ENCODE measurements at places on chromosomes 5 and 9.

GRCh38 chr5:142547445-142548380, 138.2 kb downstream of the FGF1 start:
- DNase-seq = no peak

DNA sequence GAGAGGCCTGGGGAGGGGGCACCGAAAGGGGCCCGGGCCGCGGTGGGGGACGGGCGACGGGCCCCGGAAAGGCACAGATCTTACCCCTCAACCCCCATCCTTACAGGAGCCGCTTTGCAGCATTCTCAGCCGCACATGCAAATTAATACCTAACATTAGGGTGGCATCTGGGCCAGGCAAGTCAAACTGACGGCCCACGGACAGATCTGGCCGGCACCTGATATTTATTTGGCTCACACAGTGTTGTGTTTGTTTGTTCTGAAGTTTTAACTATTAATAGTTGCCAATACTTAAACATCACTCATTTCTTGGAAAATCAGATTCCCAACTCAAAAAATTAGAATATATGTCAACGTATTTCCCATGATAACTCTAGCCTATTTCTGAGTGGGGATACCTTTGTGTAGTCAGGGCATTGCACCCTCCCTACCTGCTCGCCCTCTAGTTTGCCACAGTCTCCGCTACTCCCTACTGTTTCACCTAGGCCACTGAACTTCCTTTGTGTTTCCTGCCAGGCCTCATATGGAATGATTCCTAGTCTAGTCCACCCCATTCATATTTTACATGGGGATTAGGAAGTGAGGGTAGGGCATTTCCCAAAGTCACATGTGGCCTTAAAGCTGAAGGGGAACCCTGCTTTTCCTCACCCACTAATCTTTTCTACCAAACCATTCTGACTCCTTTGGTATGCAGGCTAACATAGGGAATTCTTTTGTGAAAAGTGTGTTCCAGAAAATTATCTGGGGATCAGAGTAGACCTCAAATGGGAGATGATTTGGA, 71.9 kb upstream of the LARP1 start:
- no peak for DNase-seq

- no peak for DNase-seq
These were observed 73.4 kb upstream of the PPARGC1B start for GRCh38 chr5:149656576-149657182.

DNA sequence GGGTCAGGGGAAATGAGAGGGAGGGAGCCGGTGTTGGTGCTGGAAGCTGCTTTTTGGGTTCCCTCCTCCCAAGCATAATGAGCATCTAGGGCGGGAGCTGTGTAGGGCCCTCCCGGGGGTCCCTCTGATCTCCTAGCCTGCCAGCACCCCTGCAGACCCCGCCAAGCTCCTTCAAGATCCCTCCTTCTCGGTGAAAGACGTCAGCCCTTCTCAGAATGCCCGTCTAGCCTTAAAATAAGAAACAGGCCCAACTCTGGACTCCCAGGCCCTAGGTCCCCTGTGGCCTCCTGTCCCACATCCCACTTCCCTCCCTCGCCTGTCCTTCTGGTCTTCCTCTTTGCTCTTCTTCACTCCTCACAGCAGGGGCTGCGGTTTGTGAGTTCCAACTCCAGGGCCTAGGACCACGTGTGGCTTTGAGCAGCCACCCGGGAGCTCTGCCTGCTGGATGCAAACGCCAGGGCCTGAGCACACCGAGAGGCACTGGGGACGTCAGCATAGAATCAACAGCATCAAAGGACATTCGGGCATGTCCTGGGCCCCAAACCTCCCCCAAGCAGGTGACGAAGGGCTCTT, 8.8 kb upstream of the SCGB3A1 start:
- no peak for DNase-seq

DNA sequence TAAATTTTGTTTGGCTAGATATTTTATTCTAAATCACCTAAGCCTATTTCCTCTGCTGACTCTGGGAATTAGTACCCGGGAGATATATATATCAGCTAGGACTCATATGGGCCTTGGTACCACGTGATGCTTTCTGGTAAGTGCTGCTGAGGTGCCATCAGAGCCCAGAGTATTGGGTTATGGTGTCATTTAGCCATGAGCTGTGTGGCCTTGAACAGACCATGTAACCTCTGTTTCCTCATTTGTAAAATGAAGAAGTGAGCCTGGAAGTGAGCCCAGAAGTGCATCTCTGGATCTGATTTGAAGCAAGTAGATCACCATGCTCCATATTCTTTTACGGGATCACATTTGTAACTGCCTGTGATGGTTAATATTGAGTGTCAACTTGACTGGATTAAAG, 126.1 kb downstream of the GPBP1 start:
- no peak for DNase-seq

DNA sequence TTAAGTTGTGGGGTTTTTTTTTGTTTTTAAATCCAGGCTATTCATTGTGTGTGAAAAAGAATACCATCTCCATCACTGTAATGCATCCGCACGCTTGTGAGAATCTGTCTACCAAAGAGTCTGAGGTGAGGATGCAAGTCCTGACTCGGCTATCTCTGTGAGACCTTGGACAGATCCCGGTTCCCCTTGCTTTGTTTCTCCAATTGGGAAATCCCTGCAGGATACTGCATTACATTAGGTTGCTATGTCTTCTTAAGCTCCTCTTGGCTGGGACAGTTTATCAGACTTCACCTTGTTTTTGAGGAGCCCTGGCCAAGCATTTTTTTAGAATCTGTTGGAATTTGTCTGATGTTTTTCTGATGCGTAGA, 46.8 kb downstream of the GALNT10 start:
- no peak for DNase-seq

DNA sequence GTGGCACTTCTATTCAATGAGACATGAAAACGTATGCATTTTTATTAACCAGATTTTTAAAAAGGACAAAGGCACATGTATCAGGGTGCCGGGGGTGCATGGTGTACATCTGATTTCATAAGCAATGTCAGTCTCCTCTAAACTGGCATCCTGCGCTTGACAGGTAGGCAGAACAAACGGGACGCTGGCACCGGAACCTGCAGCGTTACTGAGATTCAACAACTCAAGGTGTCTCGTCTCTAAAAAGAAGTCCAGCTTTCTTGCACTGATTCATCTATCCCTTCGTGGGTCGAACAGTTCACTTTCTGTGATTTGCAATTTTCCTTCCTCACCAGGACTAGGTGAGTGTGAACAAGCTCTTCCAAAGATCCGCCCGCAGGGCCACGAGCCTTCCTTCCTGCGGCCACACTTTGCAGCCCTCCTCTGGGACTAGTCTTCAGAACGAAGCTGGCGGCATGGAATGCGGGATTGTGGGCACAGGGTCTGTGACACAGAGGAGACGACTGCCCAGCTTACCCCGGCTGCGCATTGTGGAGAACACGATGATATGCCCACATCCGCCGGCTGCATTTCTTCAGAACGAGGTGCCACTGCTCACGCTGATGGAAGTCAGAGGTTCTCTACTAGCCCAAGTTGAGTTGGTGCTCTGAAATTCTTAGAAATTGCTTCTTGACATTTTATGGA, 7.2 kb downstream of the SLC6A3 start:
- DNase-seq = no peak

DNA sequence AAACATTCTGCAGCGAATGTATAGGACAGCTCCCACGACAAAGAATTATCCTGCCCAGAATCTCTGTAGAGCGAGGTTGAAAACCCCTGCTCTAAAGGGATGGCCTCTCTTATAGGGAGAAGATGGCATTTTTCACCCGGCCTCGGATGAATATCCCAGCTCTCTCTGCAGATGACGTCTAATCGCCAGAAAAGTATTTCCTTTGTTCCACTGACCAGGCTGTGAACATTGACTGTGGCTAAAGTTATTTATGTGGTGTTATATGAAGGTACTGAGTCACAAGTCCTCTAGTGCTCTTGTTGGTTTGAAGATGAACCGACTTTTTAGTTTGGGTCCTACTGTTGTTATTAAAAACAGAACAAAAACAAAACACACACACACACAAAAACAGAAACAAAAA, 17.4 kb upstream of the RARS1 start:
- peak; percentile 47 for DNase-seq

DNA sequence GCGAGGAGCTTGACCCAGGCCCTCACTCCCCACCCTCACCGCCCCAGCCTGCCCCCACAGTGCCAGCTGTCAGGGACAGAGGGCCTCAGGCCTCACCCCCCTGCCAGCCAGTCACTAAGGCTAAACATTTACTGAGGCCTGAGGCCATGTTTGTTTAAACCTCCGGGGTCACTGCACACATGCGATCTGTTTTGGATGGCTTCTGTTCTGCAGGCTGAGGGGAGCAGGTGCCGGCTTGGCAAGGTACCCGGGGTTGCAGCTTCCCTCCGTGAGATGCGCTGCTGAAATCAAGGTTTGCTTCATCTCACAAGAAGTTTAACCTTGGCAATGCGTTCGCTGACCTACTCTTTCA, 103.3 kb upstream of the BOD1 start:
- DNase-seq = no peak

GRCh38 chr9:38380872-38381534, 11.5 kb upstream of the ALDH1B1 start:
- DNase-seq = no peak

DNA sequence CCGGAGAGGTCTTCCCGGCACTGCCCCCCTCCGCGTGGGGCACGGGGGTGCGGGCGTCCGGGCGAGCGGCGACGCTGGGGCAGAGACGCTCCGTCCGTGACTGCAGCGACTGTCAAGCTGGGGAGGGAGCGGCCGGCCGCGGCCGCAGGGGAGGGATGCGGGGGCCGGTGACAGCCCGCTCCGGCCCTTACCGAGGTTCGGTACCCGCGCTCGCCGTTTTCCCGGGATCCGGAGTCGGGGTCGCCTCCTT, 400 bp downstream of the KDM4C start:
- DNase-seq = no peak

- DNase-seq = no peak
These were observed 130.9 kb downstream of the DOCK2 start for GRCh38 chr5:169767938-169768337.

- no peak for DNase-seq
These were observed 545.2 kb downstream of the CSNK1G3 start for GRCh38 chr5:124056991-124057723.

DNA sequence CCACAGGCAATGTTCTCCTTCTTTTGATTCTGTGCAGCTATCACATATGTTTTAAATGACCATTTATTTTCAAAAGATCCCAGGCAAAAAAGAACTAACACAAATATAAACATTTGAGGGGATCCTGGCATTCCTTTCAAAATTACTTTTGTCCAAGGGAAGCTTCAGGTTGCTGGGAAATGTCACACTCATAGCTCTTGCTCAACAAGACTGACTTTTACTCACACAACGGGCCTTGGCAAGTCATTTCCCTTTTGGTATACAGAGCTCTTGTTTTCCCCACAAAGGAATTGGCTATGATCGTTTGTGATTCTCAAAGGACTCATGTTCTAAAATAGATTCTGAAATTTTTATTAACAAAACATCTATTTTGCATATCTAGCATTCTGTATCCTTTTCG, 4.5 kb upstream of the PALM2AKAP2 start:
- DNase-seq = no peak

DNA sequence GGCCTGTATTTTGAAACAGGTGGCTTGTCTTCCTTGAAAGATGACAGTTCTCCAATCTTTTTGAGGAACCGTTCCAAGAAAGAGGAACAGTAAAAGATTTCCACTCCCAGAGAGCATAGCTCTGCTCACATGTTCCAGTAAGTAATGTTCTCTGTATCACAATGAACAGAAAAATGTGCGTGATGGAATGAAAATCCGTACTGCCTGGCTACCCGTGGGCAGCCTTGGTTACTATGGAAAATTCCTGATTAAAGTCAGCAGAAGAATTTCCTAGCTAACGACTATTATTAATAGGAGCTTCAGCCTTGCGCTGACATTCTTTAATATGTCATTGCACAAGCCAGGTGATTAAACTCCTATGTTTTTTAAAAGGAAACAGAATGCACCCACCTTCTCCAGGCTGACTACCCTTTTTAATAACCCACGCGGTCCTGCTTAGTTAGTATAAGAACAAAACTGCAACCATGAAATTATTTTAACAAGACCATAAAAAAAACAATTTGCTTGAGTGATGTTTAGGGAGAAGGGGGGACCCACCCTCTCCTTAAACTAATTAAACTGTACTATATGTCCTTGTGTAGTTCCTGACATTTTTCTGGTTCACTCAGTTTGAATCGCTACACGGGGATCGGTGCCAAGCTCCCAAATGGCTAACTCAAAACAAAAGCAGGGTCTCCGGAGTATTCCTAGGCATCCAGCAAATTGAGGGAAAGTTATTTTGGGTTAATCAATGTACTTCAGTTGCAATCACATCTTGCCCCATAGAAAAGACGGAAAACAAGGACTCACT, 54.8 kb upstream of the CPEB4 start:
- no peak for DNase-seq

DNA sequence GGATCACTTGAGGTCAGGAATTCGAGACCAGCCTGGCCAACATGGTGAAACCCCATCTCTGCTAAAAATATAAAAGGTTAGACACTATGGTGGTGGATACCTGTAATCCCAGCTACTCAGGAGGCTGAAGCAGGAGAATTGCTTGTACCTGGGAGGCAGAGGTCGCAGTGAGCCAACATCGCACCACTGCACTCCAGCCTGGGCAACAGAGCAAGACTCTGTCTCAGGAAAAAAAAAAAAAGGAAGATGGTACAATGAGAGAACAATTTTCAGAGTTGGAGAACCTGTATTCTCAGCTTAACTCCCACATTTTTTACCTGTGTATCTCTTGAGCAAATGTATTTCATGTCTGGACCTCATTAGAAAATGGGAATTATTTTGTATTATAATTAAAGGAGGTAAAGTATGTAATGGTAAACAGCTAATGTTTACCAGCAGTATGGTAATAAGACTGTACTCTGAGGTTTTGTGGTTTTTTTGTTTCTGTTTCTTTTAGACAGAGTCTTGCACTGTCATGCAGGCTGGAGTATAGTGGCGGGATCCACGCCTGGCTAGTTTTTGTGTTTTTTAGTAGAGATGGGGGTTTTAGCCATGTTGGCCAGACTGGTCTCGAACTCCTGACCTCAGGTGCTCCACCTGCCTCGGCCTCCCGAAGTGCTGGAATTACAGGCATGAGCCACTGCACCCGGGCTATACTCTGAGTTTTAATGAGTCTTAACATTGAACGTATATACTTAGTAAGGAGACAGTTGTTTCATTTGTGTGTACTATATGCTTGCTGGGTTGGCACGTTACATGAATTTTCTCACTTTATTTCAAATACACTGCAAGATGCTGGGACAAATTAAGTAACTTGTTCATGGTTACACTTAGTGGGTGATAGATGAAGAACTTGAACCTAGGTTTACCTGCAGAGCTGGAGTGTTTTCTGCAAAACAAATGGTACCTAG, 16.2 kb downstream of the UHRF2 start:
- no peak for DNase-seq

DNA sequence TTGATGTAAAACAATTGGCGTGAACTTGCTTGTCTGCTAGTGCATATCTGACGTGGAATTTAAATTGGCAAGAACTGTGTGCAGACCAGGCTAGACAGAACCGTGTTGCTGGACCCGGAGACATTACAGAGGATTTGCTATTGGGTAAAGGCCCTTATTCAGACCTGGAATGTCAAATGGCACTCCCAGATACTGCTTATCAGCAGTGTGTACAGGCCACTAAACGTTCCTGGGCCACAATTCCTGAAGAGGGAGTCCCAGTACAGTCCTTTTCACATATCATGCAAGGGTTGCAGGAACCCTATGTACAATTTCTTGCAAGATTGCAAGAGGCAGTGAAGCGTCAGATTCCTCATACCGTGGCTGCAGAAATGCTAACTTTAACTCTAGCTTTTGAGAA, 13.5 kb upstream of the MCCC2 start:
- no peak for DNase-seq
